ENCODE measurements at places on chromosomes 3 and 15.

GRCh38 chr3:15924914-15925313 is 127.1 kb upstream of the ANKRD28 start:
- no peak for DNase-seq

GRCh38 chr3:175107231-175107630 is 248.1 kb downstream of the NAALADL2 start:
- DNase-seq: no peak

GRCh38 chr15:50904211-50904610 is 4.3 kb upstream of the AP4E1 start:
- DNase-seq: no peak

DNA sequence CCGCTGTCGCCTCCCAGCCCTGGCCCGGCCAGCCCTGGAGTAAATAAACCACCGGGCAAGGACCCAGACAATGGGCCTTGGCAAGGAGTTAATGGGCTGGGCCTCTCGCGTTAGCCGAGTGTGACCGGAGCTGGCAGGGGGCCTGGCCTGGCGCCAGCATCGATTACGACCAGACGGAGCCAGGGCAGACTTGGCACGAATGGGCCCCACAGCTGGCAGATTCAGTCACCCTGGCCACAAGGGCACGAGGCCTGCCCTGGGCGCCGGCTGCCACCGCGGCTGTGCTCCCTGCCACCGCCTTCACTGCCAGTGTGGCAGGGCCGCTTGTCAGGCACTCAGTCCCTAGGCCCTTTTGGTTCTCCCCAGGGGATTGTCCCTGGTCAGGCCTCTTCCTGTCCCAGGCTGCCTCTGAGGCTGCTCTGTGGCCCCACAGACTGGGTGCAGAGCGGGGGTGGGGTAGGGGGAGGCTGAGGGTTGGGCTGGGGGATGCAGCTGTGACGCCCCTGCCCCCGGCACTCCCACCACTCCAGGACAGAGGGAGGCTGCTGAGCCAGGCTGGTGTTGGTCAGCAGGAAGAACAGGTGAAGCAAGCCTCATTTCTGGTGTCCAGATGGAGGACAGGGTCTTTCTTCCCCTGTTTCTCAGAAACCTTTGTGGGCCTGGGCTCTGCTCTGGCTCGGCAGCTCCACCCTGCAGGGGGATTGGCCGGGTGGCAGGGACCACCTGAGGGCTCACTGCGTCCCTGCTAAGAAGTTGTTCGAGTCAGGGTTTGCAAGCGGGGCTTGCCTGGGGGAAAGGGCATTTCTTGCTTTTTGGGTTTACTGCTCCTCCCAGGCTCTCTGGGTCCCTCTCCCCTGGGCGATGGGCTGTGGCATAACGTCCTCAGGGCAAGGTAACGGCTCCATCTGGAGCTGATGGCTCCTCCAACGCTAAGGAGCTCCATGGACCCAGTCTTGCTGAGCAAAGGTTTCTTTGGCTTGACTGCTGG is 30.5 kb upstream of the SRP14 start:
- DNase-seq: peak; percentile 84

- DNase-seq: no peak
Measured at GRCh38 chr15:83164771-83165404, 42.7 kb downstream of the HDGFL3 start.

GRCh38 chr3:76039431-76039830 is 254.1 kb upstream of the ZNF717 start:
- peak; percentile 58 for DNase-seq

- DNase-seq: no peak
Measured at GRCh38 chr3:28050885-28051284, 190.5 kb upstream of the CMC1 start.

- peak; percentile 47 for DNase-seq
Measured at GRCh38 chr15:69478259-69478781, 25.7 kb downstream of the RPLP1 start.
